Renal pelvis (tissue), 12 donors: ENCODE measurements at places on chromosomes 13 and 19.

DNA sequence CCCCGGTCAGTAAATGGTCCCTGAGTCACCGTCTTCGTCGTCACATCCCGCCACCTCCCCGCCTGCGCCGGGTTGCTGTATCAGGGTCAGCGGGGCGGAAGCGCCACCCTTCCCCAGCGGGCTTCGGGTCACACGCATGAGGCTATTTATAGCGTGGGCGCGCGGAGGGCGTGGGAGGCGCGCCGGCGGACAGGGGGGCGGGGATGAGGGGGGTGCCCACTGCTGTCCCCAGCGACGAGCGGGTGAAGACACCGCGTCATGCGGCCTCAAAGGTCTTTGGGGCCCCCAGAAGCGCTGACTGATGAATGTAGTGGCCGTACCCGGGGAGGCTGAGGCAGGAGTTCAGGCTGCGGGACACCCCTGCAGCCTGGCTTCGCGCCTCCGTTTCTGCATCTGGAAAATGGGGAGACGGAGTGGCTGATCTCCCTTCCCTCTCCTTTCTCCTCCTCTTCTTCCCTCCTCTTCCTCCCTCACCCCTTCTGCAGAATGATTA, 7.9 kb downstream of the UNC13A start:
- peak; percentile 33 for DNase-seq

- DNase-seq, result no peak
These were observed 19.5 kb downstream of the MAN2B1 start for GRCh38 chr19:12647047-12647446.

- no peak for DNase-seq
These were observed 118.2 kb downstream of the MIPEP start for GRCh38 chr13:23770973-23771372.

DNA sequence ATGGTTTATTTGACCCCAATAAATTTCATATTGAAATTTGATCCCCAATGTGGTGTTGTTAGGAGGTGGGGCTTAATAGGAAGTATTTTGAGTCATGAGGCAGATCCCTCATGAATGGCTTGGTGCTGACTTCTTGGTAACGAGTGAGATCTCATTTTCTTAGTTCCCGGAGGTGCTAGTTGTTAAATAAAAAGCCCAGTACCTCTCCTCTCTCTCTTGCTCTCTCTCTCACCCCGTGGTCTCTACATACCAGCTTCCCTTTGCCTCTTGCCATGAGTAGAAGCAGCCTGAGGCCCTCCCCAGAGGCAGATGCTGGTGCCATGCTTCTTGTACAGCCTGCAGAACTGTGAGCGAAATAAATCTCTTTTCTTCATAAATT, 39.4 kb upstream of the KATNAL1 start:
- no peak for DNase-seq

DNA sequence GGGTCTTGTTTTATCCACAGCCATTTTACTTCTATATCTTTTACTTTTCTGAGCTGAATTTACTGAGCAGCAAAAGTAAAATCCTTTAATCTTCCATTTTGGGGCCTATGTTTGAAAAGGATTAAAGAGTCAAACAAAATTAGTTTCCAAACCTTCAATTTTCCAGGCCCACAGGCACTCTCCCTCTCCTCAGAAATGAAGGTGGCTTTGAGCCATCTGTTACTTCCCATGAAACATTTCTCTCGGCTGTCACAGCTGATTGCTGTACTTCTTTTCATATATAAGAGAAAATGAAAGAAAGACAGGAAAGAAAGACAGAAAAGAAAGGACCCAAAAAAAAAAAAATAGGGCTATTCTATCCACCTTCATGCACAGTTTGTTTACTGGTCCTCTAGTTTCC, 194.9 kb downstream of the LACC1 start:
- no peak for DNase-seq

GRCh38 chr19:27974082-27974513, 1238.9 kb downstream of the UQCRFS1 start:
- no peak for DNase-seq

GRCh38 chr13:48356750-48357149, 53.2 kb downstream of the RB1 start:
- DNase-seq, result no peak

- no peak for DNase-seq
These were observed 148.1 kb downstream of the NHLRC3 start for GRCh38 chr13:39186205-39186875.

DNA sequence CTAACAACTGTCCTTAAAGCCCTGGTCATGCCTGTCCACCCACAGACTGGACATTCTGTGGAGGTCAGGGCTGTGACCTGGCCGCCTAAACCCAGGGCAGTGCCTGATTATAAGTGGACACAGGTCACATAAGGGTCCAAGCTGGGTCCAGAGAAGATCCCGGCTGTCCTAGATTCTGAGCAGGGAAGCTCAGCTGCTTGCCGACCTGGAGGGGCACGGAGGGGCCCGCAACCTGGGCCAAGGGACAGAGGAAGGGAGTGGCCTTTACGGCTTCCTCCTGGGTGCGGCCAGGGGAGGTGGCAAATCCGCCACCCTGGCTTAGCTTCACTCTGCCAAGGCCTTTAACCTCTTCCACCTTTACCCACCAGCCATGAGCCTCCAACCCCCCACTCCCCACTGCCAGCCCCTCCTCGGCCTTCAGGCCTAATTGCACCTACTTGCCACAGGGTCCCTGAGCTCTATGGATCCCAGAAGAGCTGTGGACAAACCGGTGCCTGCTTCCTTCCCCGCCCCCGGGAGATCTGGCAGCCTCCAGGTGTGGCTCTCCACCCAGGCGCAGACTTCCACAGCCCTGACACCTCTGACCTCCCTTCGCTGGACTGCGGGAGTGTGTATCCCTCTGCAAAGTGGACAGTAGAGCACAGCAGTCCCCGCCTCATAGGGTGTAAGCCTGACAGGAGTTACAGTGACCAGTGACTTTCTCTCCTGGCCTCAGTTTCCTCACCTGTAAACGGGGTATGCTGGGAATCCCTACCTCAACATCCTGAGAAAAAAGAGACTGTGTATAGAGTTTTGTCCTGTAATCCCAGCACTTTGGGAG, 1.7 kb downstream of the CD320 start:
- DNase-seq, result no peak

DNA sequence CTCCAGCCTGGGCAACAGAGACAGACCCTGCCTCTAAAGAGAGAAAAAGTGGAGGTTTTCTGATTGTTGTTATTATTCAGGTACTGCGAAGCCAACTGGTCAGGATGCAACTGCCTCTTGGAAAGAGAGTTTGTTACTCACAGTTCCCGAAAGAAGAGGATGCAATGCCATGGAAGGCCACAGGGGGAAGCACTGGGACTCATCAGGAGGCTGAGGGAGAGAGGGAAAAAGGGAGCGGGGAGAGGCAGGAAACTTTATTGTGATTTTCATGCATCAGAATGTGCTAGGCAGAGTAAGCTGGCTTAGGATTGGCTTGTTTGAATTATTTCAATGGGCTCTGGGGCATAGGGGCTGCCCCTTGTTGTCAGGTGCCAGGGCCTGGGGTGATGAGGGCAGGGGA, 27.6 kb downstream of the MYO9B start:
- DNase-seq, result no peak
